ENCODE measurements at places on chromosomes 7 and 10.

DNA sequence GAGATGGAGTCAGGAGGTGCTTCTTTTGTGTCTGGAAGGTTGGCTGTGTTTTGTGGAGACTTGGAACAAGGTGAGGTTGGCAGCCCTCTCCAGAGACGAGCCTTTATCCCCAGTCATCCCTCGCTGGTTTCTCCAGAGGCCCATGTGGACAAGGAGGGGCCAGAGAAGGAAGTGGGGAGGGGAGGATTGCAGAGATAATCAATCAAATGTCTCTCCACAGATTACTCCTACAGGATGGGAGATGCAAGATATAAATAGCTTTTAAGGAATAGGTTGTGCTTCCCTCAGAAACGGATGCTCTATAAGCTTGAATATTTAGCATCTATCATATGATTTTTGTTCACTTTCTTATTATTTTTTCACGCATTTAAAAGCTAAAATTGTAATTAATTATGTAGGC lies 70.4 kb upstream of the VWDE start:
- DNase-seq = no peak

DNA sequence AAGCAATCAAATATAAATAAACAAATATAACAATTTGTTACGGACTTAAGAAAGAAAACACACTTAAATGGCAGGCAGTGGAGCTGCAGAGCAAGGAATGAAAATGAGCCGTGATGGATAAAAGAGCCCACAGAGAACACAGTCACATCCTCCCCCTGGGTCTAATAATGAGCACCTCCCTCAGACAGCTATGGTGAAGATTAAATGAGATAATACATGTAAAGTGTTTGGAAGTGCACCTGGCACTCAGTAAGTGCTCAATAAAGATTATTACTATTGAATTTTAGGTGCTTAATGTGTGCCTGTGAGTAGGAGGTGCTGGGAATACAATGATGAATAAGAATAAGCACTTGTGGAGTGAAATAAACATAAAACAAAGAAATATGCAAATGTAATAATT lies 49.1 kb upstream of the CABCOCO1 start:
- DNase-seq = no peak

- DNase-seq = no peak
Measured at GRCh38 chr10:111148025-111148424, 71.2 kb downstream of the ADRA2A start.

DNA sequence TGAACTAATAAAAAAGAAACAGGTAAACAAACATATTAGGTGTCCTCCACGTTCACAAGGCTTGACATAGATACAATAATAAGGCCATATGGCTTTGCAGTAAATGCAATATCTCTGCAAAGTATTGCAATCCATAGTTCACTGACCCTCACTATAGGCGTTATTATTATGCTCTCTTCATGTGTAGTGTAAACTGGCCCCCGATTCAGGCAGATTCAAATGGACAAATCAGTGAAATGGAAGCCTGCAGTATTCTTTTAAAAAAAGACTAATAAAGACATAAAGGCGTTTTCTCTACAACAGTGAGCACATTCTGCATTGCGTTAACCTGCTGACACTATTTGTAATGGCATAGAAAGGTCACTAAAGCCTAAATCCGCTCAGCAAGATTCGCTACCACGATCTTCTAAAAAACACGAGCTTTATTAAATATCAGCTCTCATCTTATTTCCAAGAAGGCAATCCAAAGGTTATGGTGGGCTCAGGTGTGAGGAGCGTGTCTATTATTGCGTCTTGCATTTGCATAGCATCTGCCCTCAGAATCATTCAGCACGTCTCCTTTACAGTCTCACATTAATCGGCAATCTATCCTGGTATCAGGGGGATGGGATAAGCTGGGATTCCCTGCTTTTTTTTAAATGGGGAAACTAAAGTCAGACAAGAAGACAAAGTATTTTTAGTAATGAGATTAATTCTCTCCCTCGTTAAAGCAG lies 36.2 kb downstream of the FRMD4A start:
- DNase-seq = no peak

- DNase-seq = peak; percentile 31
Measured at GRCh38 chr10:22479419-22479818, 134.1 kb downstream of the SPAG6 start.

GRCh38 chr7:142873281-142873784 lies 12.2 kb downstream of the TRPV6 start:
- DNase-seq = peak; percentile 10

DNA sequence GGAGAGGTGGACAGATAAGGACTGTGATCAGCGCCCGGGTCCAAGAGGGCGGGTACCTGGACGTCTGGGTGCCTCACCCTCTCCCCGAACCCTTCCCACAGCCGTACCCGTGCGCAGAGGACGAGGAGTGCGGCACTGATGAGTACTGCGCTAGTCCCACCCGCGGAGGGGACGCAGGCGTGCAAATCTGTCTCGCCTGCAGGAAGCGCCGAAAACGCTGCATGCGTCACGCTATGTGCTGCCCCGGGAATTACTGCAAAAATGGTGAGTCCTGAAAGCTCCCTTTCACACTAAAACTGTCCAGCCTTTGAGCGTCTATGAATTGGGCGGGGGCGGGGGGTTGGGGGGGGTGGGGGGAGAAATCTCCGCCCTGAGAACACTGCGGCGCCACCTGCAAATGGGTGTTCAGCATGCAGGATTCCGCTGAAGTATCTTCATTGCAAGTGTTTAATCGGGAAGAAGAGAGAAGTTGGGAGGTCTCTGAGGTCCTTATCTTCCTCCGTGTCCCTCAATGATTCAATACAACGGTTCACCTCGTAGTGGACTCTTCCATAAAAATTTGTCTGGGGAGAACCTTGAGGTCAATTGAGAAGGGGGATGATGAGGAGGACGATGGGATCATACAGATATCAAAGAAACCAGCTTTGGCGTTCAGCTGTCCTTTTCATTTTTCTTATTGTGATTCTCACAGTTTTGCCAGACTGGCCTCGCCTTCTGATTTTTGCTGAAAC lies 906 bp downstream of the DKK1 start:
- DNase-seq = peak; percentile 21

DNA sequence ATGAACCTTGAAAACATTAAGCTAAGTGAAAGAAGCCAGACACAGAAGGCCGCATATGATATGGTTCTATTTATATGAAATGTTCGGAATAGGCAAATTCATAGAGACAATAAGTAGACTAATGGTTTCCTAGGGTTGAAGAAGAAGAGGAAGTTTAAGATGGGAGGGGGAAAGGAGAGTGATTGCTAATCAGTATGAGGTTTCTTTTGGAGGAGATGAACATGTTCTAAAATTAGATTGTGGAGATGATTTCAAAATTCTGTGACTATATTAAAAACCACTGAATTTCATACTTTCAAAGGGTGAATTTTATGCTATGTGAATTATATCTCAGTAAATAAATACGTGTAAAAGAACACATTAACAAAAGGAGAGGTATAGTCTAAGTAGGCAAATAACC lies 176.4 kb upstream of the HPS1 start:
- DNase-seq = no peak

GRCh38 chr7:115122388-115122787 lies 200.5 kb downstream of the MDFIC start:
- DNase-seq = no peak

DNA sequence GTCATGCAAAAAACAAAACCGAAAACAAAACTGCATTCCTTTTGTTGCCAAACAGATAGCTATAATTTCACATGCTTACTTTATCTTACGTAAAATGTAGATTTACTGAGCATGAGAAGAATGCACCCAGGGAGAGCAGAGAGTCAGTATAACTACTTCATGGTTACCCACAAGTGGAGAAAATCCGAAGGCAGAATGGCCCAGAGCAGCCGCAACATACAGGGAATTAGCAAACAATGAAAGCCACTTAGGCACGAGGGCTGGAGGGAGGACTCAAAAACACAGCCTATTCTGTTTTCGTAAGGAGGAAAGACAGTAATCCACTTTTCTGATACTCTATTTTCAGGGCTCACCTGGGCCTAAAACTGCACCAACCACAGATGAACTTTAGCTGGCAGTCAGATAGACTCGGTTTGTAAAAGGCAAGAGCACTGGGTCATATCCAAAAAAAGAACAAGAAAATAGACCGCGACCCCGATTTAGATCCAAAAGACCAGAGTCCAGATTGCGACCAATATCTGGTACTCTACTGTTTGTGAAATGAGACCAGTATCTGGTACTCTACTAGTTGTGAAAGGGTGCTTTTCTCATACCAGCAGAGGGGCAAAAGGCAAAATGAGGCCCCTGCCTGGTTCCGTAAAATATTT lies 1.3 kb downstream of the ITPRIP start:
- no peak for DNase-seq

- DNase-seq = no peak
Measured at GRCh38 chr7:96430356-96430755, 108.5 kb upstream of the SLC25A13 start.

GRCh38 chr7:90613088-90613498 lies 17.0 kb downstream of the CDK14 start:
- DNase-seq = no peak
